Stimulated activated CD8-positive, alpha-beta memory T cell treated with anti-CD3 and anti-CD28 coated beads, Interleukin-4, amount 100 ng/mL, for 4 hours (primary cell): ENCODE measurements at places on chromosomes 12 and 14.

GRCh38 chr12:116804051-116804450 lies 65.9 kb downstream of the RNFT2 start:
- DNase-seq = no peak

GRCh38 chr12:11920231-11920630 lies 150.5 kb upstream of the BCL2L14 start:
- no peak for DNase-seq

- no peak for DNase-seq
Measured at GRCh38 chr12:43942379-43942778, 106.5 kb downstream of the TMEM117 start.

DNA sequence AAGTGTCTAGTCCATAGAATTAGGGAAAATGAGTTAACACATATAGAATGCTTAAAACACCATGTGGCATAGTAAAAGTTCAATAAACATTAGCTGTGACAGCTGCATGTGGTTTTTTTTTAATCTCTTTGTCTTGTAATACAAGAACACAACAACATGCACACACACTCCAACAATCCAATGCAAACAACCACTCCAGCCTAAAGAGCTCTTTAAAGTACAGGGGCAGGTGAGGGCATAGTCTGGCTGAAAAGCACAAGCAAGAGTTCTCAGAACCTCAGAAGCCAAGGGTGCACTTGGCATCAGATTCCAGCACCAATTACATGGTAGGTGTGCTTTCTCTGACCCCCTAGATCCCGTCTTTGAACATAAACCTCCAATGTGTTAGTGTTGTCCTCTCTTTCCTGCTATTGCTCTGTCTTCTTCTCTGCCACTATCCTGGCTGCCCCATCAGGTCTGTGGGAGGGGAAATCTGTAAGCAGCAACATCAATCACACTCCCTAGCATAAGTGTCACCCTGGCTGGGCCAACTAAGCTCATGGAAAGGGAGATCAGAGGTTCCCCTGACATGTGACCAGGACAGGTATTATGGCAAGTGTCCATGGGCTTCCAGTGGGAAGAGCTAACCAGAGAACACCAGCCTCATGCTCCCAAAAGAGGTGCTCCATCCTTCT lies 91.0 kb downstream of the SLC8A3 start:
- no peak for DNase-seq

GRCh38 chr12:67452119-67452805 lies 183.1 kb downstream of the CAND1 start:
- DNase-seq = no peak
